HuH-7.5 (cell line): ENCODE measurements at places on chromosomes 7 and 10.

- DNase-seq = peak; percentile 6
Observed at GRCh38 chr7:77940647-77941046, 142.1 kb downstream of the PHTF2 start.

- no peak for DNase-seq
Observed at GRCh38 chr10:3480281-3480989, 304.6 kb downstream of the KLF6 start.

DNA sequence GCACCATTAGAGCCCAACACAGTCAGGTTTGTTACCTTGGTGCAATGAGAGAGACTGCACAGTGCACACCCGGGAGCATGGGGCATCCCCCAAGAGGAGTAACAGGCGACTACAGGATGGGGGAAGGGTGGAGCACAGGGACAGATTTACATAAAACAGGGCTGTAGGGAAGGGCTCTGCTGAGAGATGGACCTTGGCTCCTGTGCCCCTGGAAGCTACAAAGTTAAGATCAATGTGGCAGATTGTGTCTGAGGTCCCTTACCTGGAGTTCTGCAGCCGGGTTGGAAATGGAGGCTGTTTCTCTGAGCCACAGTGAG is 13.7 kb upstream of the SLC18A3 start:
- no peak for DNase-seq

DNA sequence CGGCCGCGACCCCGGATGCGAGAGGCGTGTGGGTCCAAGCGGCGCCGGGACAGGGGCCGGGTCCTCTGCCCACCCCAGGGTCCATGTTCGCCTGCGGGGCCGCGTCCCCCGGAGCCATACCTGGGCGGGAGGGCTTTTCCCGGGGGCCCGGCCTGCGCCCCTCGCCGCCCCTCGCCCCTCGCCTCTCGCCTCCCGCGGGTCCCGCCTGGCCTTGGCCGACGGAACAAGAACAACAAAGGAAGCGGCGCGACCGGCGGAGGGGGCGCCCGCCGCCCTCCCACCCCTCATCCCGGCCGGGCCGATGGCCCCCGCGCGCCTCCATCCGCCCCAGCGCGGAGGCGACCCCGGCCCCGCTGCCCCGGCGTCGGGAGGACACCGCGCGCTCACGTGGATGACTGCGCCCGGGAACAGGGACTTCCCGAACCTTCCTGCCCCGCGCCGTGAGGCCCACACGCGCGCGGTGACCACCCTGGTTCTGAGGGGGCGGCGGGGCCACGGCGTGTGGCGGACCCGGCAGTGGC is 348.2 kb downstream of the DNAJB6 start:
- no peak for DNase-seq

GRCh38 chr7:74010407-74010806 is 17.6 kb upstream of the ELN start:
- DNase-seq = no peak

DNA sequence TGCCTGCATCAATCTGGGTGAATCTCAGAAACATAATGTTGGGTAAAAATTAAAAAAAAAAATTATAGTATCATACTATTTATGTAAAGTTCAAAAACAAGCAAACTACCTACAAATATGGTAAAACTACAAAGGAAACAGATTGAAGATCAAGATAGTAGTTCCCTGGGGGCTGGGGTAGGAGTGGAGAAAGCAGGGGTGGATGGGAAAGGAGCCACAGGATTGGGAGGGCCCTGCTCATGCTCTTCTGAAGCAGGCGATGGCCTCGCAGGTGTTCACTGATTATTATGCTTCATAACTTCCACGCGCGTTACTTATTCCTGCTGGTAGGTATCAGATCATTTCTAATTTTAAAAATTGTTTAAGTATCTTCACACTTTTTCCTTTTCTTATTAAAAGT is 96.0 kb upstream of the GATA3 start:
- DNase-seq = no peak
